Stimulated activated CD4-positive, alpha-beta T cell treated with anti-CD3 and anti-CD28 coated beads, Interleukin-1b, Interleukin-23, amount 100 ng/mL, for 4 hours (primary cell): ENCODE measurements at places on chromosomes 13 and 19.

- no peak for DNase-seq
These were observed 301.6 kb downstream of the SLITRK6 start for GRCh38 chr13:85497652-85498051.

DNA sequence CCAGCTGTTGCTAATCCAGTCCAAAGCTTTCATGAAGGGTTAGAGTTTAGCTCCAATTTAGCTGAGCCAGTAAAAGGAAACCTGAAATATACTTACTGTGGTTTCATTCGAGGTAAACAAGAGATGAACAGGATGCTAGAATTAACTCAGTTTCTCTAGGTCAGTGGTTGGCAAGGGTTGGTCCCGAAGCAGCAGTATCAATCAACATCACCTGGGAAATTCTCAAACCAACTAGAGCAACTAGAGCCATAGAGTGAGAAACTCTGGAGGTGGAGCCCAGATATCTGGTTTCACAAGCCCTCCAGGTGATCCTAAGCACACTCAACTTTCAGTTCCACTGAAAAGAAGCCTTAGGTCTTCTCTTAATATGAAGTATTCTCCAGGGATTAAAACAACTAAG is 376.7 kb downstream of the OXGR1 start:
- DNase-seq = no peak

DNA sequence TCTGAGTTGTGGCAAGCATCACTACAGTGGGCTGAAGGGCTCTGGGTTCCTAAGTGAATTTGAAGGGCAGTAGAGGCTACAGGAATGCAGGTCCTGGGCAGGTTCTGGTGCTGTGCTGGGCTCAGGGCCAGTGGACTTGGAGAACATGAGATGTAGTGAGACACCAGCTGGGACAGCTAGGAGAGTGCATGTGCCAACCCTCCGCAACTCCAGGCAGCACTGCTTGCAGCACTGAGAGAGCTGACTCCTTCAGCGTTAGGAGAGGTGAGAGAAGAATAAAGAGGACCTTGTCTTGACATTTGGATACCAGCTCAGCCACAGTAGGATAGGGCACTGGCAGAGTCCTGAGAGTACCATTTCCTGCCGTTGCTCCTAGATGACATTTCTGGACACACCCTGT is 739.9 kb upstream of the PRR20A start:
- DNase-seq = no peak

DNA sequence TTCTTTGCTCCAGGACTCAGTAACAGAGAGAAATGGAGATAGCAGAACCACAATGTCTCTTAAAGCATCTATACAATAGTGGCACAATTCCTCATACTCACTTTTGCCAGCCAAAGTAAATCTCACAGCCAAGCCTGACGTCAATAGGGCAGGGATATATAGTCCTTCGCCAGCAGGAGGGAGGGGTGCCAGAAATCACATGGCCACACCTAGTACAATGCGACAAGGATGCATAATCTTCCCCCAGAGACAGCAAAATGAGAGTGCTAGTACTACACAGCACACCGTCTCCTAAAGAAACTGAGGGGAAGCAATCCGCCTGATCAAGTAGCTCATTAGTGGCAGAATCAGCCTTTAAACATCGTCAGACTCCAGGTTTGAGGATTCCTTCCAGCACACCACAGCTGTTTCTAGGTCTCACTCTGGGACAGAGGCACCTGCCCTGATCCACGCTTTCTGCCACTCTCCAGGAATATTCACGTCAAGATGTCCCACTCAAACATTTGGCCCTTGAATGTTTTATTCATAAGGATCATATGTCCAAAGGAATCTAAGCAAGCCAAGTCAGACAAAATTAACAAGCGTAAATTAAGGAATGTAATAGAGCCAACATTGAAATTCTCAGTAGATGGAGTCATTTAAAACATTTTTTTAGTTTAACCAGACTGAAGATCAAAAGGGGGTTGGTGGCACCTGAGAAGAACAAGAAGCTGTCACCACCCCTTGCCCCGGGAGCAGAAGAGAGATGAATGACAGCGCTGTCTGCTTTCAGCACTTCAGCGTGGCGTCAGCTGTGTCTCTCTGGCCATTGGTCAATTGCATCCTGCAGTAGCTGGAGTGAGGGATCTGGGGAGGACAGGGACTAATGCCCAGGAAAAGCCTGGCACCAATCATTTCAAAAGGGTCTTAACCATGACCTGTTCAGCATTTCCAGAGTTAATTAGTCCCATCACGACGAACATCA is 63.5 kb upstream of the SERP2 start:
- no peak for DNase-seq

DNA sequence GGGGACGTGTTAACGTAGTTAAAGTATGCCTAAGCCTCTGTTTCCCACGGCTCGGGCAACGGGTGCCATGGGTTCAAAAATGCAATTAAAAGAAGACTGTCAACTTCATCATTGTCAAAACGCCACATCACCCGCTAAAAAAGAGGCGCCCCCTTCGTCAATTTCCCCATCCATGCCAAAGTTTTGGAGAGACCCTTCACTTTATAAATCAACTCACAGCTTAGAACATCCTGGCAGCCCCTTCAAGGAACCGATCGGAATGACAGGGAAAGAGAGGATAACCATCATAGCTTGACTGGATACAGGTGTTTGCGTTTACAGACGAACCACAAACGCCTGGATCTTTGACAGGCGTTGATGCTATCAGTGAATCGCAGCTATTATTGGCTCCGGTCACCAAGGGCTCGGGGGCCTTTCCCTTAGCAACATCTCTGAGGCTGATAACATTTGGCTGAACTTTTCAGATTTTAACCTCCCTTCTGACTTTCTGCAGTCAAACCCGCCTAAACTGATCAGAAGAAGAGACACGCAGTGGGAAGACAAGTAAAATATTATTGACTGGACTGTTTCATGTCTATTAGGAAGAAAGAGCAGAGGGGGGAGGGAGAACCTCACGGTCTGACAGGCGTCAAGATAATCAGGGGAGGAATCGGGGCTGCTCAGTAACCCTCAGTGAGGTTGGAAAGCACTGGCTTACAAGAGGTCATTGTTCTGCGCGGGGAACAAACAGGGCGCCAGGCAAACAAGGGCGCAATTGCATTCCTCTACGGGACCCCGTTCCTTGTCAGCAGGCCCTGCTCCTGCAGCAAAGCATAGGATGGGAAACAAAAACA is 322.5 kb upstream of the ZNF507 start:
- DNase-seq = no peak

- no peak for DNase-seq
These were observed 2.1 kb downstream of the MAST1 start for GRCh38 chr19:12840091-12841079.

DNA sequence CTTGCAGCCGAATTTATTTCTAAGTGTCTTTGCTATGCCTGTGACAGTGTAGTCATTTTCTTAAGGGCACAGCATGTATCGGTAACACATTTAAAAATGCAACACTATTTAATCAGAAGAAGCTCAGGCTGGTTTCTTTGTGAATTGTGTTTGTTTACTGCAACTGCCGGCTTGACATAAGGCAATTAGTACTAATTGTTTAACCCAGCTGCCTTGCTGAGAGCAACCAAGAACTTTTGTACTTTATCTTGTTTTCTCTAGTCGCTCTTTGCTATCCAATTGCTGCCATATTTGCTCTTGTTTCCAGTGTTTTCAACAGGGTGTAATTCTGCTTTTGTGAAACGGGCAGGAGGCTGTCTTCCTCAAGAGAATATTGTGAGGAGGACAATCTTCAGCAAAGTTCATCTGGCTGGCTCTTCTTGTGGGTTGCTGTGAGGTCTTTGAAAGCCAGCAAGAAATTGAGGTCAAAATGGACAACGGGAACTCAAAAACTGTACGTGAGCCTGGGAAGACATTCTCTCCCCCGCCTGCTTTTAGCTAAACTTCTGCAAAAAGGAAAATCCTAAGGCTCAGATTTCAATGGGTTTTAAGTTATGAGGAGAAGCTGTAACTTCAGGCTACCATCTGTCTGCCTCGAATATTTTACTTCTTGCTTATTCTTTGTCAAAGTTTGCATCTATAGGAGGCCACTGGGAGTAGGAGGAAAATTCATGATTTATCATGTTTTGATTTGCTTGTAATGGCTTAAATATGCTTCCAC is 75.8 kb upstream of the TSHZ3 start:
- DNase-seq = no peak

- no peak for DNase-seq
These were observed 675 bp downstream of the PEG3 start for GRCh38 chr19:56839652-56840450.

DNA sequence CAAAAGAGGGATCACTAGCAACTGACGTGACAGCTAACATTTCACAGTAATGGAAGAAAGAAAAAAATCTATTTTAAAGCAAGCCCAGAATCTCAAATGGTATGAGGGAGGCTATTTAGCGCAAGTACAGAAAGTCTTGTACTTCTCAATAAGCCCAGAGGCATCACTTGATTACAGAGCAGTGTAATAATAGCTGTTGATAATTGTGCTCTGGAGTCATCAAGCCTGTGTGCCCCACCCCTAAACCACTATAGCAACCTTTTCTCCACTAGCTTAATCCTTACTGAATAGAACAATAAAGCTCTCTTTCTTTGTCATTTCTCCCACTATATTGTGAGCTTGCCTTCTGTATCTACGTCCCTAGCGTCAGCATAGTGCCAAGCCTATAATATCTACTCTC is 56.6 kb downstream of the FREM2 start:
- DNase-seq = no peak

DNA sequence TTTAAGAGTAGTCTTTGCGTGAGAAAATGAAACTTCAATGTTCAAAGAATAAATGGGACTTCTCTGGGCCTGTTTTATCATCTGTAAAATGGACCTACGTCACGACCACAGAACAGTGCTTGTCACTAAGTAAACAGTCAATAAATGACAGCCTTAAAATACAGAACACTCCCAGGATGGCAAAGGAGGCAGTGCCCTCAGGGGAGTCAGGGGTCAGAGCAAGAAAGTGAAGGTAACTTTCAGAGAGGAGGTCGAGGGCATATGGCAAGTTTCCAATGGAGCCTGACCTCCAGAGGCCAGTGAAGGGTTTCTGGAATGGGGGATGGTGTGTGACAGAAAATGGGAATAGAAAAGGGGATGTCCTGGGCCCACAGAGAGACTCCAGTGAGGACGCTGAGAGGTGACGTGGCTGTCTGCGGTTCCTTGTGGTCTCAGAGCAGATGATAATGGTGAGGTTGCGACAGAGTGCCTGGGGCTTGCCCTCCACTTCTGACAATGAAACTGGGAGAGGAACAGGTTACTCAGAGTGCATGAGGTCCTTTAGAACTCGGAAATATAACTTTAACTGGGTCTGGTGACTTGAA is 91.8 kb downstream of the UBL3 start:
- peak; percentile 37 for DNase-seq
